ENCODE measurements at places on chromosomes 1 and 21.
A peak's percentile ranks its signal among the peaks of the same experiment; 100 is the strongest.

DNA sequence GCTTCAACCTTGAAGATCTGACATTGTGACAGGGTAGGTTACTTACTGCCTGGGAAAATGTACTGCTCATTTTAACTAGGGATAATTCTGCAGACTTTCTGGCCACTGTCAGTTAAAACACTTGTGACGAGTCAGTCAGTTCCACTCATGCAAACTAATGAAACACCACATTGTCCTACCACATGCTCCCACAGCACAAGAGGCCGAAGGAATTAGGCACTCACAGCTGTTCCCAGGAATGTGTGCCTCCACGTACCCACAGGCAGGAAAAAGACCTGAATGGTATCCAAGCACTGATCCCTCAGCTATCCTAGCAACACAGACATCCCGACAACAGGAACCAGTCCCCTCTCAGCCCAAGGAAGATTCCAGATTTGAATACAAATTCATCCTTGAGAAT, 12.3 kb downstream of the BCAR3 start:
- DNase-seq = no peak

- DNase-seq = no peak
Measured at GRCh38 chr1:246343251-246343650, 163.8 kb downstream of the SMYD3 start.

- no peak for DNase-seq
Measured at GRCh38 chr21:44907225-44907965, 13.3 kb downstream of the ITGB2 start.

DNA sequence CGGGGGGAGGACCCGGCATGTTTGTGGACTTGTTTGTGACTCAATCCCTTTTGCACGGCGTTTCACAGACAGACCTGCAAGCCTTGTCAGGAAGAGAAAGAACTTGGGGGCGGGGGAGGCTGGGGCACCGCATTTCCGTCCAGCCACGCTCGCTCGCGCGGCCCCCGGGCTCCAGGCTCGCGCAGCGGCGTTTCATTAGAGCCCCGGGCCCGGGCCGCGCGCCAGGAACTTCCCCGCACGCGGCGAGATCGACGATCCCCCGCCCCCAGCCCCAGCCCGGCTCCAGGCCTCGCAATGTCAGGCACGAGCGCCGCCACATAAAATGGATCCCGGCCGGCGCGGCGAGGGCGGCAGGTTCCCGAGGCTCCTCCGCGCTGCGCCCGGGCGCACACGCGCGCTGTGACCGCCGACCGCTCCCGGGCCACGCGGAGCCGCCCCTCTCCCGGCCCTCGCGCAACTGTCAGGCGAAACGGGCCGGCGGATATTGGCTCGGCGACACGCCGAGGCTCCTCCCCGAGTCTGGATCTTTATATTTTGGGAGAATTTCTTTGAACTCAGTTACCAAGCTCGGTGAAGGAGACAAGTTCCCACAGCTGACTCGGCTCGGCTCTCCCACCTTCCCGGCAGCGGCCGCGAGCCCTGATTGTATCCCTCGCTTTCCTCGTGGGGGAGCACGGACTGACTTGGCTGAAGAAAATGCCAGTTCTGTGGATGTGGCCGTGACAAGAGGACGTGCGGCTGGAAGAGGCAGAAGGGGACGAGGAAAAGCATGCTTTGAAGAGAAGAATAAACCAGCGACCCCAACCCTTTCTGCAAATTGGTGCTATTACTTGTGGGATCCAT, at the start of gene KIF26B:
Gene KIF26B, plus strand, starts transcription at position 557 of the 843 bp plus-strand sequence. CDS start 440 bp downstream, outside the sequence.
- peak; percentile 49 for DNase-seq

DNA sequence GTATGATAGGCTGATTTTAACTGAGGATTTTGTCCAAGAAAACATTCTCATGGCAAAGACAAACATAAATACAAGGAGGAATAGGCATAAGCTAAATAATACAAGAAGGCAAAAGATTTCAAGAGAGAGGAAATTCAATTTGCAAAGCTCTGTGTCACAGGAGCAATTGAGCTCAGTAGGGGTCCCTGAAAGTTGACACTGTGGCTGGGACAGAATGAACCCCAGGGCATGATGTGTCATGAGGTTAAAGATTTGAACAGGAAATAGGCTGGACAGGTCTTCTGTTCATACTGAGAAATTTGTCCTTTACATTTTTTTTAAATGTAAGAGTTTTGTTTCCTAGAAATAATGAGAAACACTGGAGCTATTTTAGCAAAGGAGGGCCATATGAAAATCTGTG, 555.4 kb upstream of the NEGR1 start:
- DNase-seq = no peak

DNA sequence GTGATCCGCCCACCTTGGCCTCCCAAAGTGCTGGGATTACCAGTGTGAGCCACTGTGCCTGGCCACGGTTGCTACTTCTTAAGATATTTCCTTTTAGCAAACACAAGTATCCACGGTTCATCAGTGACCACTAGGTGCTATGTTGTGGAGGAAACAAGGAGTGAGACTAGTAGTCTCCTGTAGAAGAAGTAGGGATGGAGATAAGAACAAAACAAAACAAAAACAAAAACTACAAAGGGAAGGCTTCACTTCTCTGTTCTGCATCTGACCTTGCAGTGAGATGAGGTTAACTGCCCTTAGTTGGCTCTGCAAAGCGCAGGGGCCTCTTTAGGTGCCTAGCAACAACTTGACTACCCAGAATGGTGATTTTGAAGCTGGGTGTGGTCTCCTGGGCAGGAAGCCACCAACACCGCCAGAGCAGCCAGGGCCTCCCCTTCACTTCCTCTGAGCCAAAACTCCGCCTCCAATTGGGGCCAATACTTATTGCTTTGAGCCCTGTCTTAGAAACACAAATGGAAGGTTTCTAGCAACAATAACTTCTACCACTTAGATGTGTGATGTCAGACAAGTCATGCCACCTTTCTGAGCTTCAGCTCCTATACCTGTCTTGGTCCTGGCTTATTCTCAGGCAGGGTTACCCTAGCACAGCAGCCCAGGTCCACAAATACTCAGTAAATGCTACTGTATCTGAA, 12.8 kb upstream of the CDC42 start:
- peak; percentile 93 for DNase-seq
